Mesenteric fat pad (tissue), 1 donor: ENCODE measurements at places on chromosomes 3 and 15. TPM values are rescaled to one million over a fixed set of nuclear protein-coding genes. Genes with fewer than 3 reads are reported as not detected.

- DNase-seq = no peak
Observed at GRCh38 chr3:113697500-113698090, 1.2 kb upstream of the USF3 start.

GRCh38 chr15:31732726-31733125 lies 297.6 kb upstream of the CHRNA7 start:
- DNase-seq = no peak

EAF2 gene
- 7.2 TPM for total RNA-seq

ALDH1A3 gene
- 194 TPM for total RNA-seq

- no peak for DNase-seq
Observed at GRCh38 chr3:152291649-152292066, 22.9 kb downstream of the MBNL1 start.

SPATA16 gene
- total RNA-seq = not detected

GRCh38 chr3:124787476-124788195 lies 57.4 kb downstream of the UMPS start:
- no peak for DNase-seq

DNA sequence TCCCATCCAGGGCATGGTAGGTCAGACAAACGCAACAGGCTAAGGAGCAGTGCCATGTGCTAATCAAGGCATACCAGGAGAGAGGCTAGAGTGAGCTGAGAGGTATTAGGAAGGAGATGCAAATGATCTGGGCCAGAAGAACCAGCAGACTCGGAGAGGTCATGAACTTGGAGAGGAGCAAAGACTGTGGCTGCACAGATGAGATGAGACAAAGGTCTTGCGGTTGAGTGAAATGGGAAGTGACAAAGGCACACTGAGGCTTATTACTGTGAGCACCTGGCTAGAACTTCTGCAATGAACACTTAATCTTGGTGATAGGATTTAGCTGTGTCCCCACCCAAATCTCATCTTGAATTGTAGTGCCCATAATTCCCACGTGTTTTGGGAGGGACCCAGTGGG lies 380.2 kb downstream of the ULK4 start:
- DNase-seq = no peak

- DNase-seq = no peak
Observed at GRCh38 chr3:75042941-75043340, 428.5 kb upstream of the CNTN3 start.

MOBP gene
- total RNA-seq = not detected

DNA sequence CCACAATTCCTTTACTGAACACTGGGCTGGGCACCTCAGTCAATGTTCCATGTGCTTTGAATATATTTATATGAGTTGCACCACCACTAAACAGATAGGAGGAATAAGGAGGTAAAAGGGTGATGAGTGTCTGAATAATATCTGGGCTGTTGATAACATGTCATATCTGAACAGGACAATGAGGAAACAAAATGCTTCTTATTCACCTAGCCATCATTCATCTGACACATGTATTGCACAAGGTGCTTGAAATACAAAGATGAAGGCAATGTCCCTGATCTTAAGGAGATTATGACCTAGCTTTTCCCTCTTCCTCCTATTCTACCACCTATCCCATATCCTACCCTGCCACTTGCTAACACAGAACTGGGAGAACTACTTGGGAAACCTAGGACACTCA lies 8.0 kb upstream of the CERS3 start:
- no peak for DNase-seq

GRCh38 chr3:148202386-148202785 lies 495.3 kb upstream of the AGTR1 start:
- DNase-seq = no peak

DNA sequence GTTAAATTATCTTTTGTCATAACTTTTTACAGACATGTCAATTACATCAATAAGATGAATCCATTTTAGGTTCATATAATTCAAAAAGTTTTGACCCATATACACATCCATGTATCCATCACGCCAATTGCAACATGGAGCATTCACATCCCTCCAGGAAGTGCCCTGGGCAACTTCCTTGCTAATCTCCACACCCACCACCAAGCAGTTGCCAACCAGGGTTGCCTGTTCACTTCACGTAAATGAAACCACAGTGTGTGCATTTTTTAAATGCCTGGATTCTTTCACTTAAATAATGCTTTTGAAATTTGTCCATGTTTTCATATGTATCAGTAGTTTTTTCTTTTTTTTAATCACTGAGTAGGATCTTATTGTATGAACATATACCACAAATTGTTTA lies 40.7 kb upstream of the LYZL4 start:
- DNase-seq = no peak

RLBP1 gene
- total RNA-seq = not detected

GRCh38 chr15:90287101-90287500 lies 21.6 kb downstream of the NGRN start:
- DNase-seq = no peak

- DNase-seq = peak; percentile 67
Observed at GRCh38 chr15:66931768-66932633, 133.4 kb upstream of the SMAD3 start.

GRCh38 chr3:183242431-183242830 lies 10.6 kb upstream of the B3GNT5 start:
- DNase-seq = no peak

GREM1 gene
- 435 TPM for total RNA-seq

- no peak for DNase-seq
Observed at GRCh38 chr15:35013370-35013769, 25.3 kb upstream of the ZNF770 start.

DNA sequence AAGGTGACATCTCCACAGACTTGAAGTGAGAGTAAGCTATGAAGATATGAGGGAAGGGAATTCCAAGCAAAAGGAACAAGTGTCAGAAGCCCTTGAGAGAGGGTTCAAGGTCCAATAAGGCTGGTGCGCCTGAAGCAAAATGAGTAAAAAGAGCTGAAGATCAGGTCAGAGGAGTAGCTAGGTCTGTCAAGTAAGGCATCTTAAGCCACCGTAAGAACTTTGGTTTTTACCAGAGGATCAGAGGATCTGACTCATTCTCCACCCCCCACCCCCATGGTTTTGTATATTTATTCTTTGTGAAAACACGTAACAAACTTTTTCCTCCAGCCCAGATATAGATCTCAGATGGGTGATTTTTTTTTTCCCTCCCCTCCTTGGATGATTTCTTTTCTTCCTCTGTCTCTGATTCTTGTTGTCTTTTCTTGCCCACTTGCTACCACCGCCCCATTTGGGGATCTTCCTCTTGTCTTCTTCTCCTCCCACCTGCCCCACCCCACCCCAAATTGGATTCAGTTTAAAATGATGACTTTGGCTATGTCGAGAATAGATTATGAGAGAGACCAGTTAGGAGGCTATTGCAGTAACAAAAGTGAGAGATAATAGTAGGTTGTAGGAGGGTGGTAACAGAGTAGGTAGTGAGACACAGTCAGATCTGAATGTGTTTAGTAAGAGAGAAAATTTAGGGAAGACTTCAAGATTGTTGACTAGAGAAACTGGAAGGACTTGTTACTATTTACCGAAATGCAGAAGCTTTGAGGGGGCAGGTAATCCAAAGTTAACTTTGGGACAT lies 6.1 kb downstream of the TRMT10C start:
- DNase-seq = no peak

ANKRD34C gene
- not detected for total RNA-seq

NDUFB4 gene
- total RNA-seq = 122 TPM

DNA sequence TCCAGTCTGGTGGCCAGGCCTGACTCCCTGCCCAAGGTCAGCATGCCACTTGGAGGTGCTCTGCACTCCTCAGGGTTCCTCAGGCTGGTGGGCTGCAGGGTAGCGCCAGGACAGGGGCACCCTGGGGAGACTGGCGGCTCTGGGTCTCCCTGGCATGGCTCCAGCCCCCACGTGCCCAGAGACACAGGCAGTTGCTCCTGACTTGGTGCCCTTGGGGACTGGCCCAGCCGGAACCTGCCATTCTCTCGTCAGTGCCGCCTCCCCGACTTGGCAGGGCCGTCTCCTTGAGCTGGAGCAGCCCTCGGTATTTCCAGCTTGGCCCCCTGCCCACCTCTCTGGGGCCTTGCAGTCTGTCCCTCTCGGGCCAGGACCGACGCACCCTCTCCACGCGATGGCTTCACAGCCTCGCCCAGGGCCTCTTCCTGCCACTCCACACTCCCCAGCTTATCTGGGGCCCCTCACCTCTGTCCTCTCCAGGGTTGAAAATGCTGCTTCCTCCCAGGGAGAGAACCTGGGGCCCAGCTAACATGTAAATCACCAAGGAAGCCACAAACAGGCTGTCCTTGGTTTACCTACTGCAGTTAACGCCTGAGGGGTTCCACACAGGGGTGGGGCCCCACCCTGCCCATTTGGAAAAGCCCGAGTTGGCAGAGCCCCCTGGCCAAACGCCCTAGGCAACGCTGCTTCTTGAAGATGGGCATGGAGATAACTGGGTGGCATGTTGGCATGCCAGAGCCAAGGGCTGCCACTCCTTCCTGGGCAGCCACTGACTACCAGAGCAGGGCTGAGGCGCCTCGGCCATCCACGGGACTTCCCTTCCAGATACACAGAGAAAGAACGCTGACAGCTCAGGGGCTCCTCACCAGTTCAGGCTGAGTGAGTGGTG lies 61.4 kb downstream of the SMAD6 start:
- DNase-seq = peak; percentile 94

MYL3 gene
- 2.6 TPM for total RNA-seq

ATP6V1A gene
- total RNA-seq = 69.5 TPM

TRIM71 gene
- total RNA-seq = not detected

- no peak for DNase-seq
Observed at GRCh38 chr15:70610541-70610940, 152.8 kb downstream of the UACA start.

DNA sequence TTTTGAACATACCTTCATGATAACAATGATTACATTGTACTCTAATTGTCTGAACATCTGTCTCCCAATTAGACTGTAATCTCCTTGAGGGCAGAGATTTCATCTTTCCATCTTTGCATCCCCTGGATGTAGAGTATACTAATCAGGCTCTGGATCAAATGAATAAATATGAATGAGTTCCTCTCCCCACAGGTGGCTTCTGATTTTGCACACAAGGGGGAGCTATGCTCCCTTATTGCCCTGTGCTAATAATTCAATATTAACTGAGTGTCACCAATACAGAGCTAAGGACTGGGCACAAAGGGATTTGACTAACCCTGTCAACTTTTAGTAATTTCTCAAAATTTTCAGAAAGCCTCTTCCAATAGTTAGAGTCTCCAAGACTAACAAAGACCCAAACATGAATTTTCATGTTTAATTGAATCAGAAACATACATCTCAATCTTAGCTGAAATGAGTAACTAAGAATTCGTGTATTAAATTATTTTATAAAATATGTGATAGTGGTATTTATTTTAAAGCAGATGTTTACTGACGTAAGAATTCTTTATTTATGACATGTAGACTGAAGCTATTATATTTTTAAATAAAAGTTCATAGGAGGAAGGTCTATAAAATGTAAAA lies 3.0 kb downstream of the DUOXA1 start:
- no peak for DNase-seq

DNA sequence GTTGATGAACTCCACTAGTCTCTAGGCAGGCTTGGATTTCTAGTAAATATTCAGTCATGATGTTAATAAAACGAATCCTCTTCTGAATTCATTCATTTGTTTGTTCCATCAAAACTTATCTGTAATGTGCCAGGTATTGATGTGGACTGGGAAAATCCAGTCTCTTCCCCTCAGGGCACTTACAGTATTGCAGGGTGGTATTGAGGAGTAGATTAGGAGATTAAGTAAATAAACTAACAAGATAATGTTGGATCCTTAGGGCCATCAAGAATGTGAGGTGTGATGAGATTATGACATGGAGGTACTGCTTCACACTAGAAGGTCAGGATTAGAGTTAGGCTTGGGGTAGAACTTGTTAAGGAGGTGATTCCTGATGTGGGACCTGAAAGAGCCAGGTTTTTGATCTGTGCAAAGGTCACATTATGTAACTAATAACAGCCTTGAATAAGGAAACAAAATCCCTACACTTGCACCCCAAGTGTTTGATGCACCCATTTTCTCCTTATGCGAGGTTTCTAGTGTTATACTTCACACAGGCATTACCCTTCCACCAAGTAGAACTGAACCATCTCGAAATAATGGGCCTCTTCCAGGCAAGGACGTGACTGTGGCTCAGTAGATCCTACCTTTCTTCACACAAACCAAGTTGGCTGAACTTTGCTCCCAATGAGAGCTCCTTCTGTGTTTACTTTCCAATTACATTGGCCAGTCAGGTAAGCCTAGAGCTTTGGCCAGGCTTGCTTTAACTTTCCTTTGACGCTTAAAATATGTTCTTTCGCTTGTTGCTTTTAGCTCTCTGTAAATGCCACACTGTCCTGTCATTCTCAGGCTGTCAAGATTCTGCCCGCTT lies 16.7 kb downstream of the MCTP2 start:
- no peak for DNase-seq

FOXP1 gene
- 74.2 TPM for total RNA-seq

DNA sequence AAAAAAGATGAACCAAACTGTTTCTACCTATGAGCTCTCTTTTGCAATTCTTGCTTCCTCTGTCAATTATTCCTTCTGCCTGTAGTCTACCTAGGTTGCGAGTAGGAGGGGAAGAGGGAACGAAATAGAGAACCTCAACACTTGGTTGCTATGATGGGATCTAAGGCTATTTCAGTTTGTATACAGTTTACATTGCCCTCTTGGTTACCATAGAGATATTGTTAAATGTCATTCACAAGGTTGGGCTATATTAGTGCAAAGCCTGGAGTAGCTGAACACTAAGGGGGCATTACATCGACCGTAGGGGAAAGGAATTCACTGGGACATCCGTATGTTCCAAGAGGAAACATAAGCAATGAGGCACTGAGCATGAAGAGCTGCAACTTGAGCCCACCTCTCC lies 276.9 kb downstream of the GBE1 start:
- DNase-seq = no peak

ALS2CL gene
- 8.4 TPM for total RNA-seq

CCR3 gene
- not detected for total RNA-seq

DNA sequence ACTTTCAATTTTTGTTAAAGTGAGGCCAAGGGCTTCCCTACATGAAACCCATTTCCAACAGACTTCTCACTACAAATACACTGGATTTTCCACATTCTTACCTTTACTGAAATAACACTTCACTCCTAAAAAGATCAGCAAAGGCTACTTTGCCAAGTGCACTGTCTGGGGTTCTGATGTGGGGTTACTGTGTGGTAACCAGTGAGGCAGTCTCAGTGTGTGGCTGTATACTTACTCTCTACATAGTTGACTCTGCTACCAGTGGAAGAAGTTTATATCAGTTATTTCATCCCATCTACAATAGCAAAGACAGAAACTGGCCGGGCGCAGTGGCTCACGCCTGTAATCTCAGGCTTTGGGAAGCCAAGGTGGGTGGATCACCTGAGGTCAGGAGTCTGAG lies 5.6 kb downstream of the WDR82 start:
- no peak for DNase-seq

OXTR gene
- total RNA-seq = 0.06 TPM

DNA sequence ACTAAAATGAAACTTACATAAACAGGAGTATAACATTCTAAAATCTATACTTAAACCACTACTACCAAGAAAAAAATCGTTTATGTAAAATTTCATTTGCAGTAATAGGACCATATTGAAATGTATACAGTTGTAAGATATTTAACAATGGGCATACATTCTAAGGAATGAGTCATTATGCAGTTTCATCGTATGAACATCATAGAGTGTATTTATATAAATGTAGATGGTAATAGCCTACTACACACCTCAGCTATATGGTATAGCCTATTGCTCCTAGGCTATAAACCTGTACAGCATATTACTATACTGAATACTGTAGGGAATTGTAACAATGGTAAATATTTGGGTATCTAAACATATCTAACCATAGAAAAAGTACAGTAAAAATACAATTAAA lies 79.5 kb downstream of the DPH6 start:
- no peak for DNase-seq

- no peak for DNase-seq
Observed at GRCh38 chr3:47003056-47003410, 23.6 kb downstream of the NBEAL2 start.

PCOLCE2 gene
- 255 TPM for total RNA-seq

CCDC50 gene
- total RNA-seq = 120 TPM
